Ascending aorta (tissue), 2 donors: ENCODE measurements at places on chromosomes 1 and 21. TPM values are rescaled to one million over a fixed set of nuclear protein-coding genes. Genes with fewer than 3 reads are reported as not detected.

- H3K4me3 ChIP-seq, result no peak overlapping the region
- no peaks in the 10 kb centered on the region for H3K27me3 ChIP-seq
- no peaks in the 10 kb centered on the region for H3K4me1 ChIP-seq
These were observed 72.3 kb downstream of the RUSC1 start for GRCh38 chr1:155392898-155393411.

The KRTAP19-1 gene
- total RNA-seq, result not detected

GRCh38 chr1:197769287-197769686 is 6.0 kb downstream of the DENND1B start:
- DNase-seq, result no peak
- H3K27me3 ChIP-seq, result no peaks in the 10 kb centered on the region
- H3K4me3 ChIP-seq, result no peak overlapping the region
- H3K36me3 ChIP-seq, result no peaks in the 10 kb centered on the region
- peaks cover 9% of the 10 kb centered on the region for H3K4me1 ChIP-seq

The RPS6KA1 gene
- total RNA-seq, result 9.6 TPM

DNA sequence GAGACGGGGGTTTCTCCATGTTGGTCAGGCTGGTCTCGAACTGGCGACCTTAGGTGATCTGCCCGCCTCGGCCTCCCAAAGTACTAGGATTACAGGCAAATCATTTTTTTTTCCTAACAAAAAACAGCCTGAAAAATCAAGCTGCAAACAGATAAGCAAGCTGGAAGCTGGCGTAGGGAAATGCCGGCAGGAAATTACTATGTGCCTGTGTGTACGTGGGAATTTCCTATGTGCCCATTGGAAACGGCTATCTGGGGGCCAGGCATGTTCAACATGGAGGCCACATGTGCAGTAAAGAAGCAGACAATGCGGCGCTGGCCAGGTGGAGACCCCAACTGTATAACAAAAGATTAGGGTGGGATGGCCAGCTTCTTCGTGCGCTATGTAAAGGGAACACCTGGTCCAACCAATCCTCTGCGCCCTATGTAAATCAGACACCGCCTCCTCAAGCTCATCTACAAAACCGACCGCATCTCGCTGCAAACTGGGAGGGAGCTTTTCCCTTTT is 9.1 kb upstream of the AADACL4 start:
- H3K27me3 ChIP-seq, result no peaks in the 10 kb centered on the region
- no peak overlapping the region for H3K4me3 ChIP-seq
- H3K27ac ChIP-seq, result no peak overlapping the region
- no peak for DNase-seq
- no peaks in the 10 kb centered on the region for H3K36me3 ChIP-seq
- H3K4me1 ChIP-seq, result peaks cover 10% of the 10 kb centered on the region

- no peak overlapping the region for H3K27ac ChIP-seq
- H3K36me3 ChIP-seq, result no peaks in the 10 kb centered on the region
These were observed 230.1 kb downstream of the SRGAP2C start for GRCh38 chr1:121414905-121415304.

The CELA2B gene
- total RNA-seq, result not detected

The GNAT2 gene
- total RNA-seq, result not detected

The CELA3B gene
- total RNA-seq, result not detected
